ENCODE measurements at places on chromosomes 2 and 18.
A peak's percentile ranks its signal among the peaks of the same experiment; 100 is the strongest.

DNA sequence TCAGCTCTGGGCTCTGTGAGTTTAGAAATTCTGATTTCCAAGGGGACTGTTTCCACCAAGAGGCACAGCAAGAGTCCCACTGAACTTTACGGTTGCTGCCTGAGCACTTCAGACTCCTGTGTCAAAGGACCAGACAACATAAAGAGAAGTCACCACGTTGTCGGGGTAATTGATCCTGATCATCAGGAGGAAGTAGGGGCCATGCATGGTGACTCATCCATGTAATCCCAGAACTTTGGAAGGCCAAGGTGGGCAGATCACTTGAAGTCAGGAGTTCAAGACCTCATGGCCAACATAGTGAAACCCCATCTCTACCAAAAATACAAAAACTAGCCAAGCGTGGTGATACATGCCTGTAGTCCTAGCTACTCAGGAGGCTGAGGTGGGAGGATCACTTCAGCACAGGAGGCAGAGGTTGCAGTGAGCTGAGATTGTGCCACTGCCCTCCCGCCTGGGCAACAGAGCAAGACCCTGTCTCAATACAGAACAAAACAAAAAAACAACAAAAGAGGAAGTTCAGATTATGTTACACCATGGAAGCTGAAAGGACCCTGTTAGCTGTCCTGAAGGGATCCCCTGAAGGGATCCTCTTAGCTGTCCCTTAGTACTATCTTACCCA, 9.4 kb upstream of the ASXL2 start:
- no peak for DNase-seq

DNA sequence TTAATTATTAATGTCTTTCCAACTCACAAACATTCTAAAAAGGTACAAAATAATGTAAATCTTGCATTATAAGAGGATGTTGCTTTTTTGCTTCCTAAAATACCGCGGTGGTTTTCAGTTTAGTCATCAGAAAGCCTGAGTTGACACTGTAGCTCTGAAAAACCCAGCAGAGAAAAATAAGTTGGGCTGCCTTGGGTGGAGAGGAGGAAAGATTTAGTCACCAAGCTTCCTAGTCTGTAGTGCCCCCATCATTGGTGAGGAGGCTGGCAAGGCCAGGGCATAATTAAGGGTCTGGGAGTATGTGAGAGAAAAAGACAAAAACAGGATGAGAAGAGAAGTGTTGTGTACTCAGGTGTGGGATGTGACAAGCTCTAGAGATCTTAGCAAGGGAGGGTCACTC, 5.7 kb downstream of the PTPRM start:
- DNase-seq: no peak

GRCh38 chr2:57908736-57909161, 137.9 kb upstream of the VRK2 start:
- DNase-seq: no peak

DNA sequence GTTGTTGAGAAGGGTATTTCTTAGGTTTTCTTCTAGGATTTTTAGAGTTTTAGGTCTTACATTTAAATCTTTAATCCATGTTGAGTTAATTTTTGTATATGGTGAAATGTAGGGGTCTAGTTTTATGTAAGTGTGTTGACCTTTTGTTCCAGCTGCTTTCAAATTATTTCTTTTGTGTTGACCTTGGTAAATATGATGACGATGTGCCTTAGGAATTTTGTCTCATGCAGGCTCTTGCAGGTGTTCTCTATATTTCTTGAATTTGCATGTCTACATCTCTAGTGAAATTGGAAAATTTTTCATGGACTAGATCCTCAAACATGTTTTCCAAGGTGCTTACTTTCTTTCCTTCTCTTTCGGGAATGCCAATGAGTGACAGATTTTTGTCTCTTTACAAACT, 1609.3 kb upstream of the ZEB2 start:
- no peak for DNase-seq

GRCh38 chr18:10689236-10690034, 163.6 kb downstream of the NAPG start:
- peak; percentile 65 for DNase-seq

DNA sequence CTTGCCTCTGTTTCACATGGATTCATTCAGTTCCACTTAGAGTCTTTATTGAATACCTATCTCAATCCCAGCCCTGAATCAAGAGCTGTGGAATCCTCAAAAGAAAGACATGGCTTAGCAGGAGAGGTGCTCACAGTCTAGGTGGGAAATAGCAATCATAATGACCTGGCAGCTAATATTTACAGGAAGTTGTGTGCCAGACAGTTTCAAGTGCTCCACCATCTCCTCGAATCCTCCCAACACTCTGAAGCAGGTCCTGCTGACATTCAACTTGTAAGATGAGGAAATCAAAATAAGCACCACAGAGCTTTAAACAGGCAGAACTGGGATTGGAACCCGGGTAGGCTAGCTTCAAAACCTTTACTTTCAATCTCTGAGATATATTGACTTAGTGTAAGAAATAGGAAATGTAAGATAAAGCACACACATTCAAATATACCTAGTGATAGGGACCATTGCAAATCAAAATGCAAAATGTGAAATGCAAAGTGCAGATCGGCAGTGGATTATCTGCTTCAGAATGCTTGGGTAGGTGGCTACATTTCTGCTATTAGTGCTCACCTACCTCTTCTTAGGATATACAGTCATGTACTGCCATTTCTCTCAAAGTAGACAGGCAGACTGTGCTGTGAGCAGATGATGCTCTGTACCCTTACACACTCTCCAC, 182.0 kb downstream of the PRKCE start:
- no peak for DNase-seq

DNA sequence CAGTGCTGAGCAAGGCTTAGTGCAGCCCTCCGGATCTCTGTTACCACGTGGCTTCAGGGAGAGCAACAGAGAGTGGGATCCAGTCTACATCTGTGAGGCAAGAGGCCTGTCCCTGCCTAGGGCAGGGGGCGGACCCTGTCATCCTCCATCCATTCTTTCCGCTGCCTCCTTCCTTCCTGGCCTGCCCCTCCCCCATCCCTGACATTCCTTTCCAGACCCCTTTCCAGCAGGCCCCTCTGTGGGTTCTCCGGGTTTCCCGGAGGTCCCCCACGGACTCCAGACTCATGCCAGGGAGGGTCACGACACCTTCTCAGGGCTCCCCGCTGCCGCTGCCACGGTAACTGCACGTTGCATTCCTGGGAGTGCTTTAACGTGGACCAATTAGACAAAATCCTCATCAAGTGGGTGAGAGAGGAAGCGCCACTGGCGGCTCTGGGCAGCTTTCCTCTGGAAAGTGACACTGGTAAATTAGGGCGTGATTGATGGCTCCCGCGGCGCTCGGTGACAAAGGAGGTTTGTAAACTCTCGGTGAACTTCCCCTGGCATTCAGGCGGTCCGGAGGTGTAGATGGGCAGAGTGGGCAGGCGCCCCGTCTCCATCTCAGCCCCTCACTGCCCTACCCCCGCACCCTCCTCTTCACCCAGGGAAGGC, 11.4 kb downstream of the ATOH8 start:
- no peak for DNase-seq

GRCh38 chr2:132268977-132269523, 107.3 kb upstream of the ANKRD30BL start:
- no peak for DNase-seq

GRCh38 chr18:75267643-75268363, 57.2 kb downstream of the TSHZ1 start:
- no peak for DNase-seq

Data from hindlimb muscle (tissue), 1 donor.